Left forelimb (tissue), 1 donor: ENCODE measurements at places on chromosomes 6 and 20.

- peak; percentile 25 for DNase-seq
Observed at GRCh38 chr6:33962246-33963027, 158.6 kb upstream of the MLN start.

- peak; percentile 56 for DNase-seq
Observed at GRCh38 chr6:170082067-170082466, 208.8 kb downstream of the DLL1 start.

- no peak for DNase-seq
Observed at GRCh38 chr6:134352786-134353480, 35.0 kb upstream of the SGK1 start.

DNA sequence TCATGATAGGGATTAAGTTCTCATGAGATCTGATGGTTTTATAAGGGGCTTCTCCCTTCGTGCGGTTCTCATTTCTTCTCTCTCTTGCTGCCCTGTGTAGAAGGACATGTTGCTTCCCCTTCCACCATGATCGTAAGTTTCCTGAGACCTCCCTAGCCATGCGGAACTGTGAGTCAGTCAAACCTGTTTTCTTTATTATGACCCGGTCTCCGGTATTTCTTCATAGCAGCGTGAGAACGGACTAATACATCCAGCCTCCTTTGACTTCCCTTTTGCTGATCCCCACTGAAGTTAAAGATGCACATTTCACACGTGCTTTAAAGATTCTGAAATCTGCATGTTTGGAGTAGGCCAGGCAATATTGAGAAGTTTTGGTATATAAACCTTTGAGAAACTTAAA is 543.1 kb downstream of the PRKN start:
- no peak for DNase-seq

DNA sequence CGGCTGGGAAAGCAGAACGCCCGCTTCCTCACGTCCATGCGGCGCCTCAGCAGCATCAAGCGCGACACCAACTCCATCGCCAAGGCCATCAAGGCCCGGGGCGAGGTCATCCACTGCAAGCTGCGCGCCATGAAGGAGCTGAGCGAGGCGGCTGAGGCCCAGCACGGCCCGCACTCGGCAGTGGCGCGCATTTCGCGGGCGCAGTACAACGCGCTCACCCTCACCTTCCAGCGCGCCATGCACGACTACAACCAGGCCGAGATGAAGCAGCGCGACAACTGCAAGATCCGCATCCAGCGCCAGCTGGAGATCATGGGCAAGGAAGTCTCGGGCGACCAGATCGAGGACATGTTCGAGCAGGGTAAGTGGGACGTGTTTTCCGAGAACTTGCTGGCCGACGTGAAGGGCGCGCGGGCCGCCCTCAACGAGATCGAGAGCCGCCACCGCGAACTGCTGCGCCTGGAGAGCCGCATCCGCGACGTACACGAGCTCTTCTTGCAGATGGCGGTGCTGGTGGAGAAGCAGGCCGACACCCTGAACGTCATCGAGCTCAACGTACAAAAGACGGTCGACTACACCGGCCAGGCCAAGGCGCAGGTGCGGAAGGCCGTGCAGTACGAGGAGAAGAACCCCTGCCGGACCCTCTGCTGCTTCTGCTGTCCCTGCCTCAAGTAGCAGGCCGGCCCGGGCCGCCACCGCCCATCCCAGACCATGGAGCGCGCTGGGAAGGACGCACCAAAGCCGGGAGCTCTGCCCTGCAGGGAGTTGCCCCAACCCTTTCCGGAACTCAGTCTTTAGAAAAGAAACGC is 36.7 kb downstream of the STX11 start:
- DNase-seq = no peak

DNA sequence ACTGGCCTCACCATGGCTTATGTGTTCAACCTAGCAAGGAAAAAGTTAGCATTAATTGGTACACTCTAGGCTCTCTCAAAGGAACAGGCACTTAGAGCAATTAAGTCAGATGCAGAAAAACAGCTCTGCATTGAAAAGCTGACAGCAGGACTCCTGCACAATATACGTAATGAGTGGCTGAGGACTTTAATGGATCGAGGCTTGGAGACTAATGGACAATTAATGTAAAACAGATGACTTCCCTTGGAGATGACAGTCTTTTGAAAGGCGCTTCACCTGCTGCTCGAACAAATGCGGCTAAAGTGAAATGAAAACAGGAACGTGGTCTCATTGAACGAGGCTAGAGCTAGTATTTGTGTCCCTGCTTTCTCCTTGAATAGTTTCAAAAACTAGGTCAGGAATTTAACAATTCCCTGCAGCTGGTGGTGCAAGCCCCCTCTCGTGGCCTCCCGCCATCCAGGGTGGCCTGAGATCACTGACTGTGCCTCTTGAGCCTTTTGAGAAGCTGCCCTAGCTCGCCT is 137.1 kb downstream of the ELOVL4 start:
- no peak for DNase-seq

GRCh38 chr6:21984561-21984960 is 312.3 kb downstream of the PRL start:
- DNase-seq = no peak

GRCh38 chr6:125508793-125509192 is 207.0 kb upstream of the HDDC2 start:
- no peak for DNase-seq

GRCh38 chr20:19775353-19776253 is 17.5 kb downstream of the RIN2 start:
- no peak for DNase-seq
